T-cell (primary cell): ENCODE measurements at places on chromosomes 3 and 15.

GRCh38 chr3:148873270-148873927 is 8.3 kb downstream of the CPA3 start:
- DNase-seq: no peak

- no peak for DNase-seq
Observed at GRCh38 chr15:89654847-89655805, at the start of gene KIF7. KIF7 (minus strand) TSS chr15:89655467; CDS start chr15:89652930, 2,537 bp downstream.

DNA sequence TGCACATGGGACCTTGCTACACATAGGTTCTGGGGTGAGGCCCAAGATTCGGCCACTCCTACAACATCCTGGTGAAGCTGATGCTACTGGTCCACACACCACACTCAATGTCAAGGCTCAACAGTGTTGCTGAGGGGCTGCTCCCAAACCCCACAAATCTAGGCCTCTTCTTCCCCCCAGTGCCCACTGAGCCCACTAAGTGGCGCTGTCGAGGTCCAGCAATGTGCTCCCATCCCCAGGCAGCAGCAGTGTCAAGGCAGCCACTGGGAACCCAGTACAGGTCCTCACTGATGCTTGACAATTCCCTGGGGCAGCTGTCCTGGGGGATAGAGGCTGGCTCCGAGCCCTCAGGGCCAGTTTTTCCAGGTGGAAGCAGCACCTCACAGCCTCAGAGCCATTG is 21.5 kb downstream of the SCN5A start:
- DNase-seq: no peak

DNA sequence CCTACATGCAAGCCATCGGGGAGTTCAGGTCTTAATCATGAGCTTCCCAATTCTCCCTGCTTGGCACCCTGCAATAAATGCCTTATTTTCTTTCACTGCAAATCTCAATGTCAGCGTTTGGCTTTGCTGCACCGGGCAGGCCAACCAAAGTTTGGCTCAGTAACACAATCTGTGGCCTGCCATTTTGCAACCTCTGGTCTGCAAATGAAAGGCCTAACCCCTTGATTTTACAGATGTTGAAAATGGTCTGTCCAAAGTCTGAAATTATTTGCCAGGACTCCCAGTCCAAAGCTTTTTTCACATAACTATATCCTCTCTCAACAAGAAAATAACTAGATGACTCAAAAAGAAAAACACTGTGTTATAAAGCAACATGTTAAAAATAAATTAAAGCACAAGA is 34.0 kb upstream of the LEKR1 start:
- no peak for DNase-seq

DNA sequence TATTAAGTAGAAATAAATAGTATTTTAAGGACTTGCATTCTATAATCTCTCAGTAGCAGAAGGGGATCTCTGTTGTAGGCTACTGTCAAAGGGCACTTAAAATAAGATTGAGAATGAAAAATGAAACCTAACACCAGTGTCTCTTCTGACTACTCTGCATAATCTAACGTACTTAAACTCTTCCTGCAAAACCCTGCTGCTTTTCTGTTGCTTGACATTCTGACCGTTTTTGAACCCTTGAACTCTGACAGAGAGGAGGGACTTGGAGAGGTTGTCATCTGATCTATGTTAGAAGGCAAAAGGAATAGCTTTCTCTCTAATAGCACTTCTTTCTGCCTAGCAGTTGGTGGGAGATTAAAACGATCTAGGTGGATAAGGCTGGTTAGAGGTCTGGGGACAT is 204.6 kb downstream of the ZIC1 start:
- DNase-seq: no peak

DNA sequence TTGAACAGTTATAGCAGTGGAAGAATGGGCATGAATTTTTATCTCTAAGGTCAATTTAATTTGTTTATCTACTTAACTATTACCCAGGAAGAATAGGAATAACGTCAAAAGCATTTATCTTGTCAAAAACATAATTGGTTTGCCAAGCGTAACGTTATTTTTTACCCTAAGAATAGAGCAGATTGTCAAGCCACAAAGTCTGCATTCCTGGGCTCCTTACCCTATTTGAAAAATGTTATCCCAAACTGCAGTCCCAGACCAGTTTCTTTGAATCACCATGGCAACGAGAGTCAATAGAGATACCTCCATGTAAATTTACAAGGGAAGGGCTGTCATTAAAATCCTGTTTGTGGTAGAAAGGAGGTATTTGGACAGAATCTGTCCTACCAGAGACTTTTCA is 61.1 kb downstream of the CPNE4 start:
- DNase-seq: no peak

GRCh38 chr15:42404461-42405235 is 45.3 kb downstream of the CAPN3 start:
- no peak for DNase-seq

DNA sequence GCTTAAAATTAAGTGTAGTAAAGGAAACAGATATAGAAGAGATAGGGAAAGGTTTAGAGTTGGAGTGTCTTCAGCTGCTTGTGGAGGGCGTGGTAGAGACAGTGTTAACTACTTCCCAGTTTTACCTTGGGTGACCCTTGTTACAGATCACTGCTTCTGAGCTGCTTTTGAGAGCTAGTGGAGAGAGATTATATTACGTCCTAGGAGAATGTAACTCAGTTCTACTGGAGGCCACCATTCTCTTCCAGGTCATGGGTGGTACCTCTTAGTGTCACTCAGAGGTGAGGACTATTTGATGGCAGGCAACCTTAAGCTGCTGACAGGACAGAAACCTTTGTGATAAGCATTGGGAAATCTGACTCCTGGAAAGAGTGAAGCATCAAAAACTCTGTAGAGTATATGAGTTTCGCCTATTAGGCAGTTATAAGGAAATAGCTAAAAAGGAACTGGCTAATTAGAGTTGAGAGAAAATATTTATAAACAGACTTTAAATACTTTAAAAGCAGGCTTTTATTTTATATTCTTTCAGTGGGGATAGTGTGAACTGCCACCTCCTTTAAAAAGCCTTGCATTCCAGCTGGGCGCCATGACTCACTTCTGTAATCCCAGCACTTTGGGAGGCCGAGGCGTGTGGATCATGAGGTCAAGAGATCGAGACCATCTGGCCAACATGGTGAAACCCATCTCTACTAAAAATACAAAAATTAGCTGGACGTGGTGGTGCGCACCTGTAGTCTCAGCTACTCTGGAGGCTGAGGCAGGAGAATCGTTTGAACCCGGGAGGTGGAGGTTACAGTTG is 106.5 kb downstream of the ZNF609 start:
- no peak for DNase-seq

- no peak for DNase-seq
Observed at GRCh38 chr3:107428051-107428858, 51.0 kb downstream of the CCDC54 start.

- no peak for DNase-seq
Observed at GRCh38 chr3:115322901-115323300, 175.8 kb upstream of the ZBTB20 start.

- peak; percentile 74 for DNase-seq
Observed at GRCh38 chr15:41934843-41935242, 37.5 kb downstream of the EHD4 start.

GRCh38 chr3:7692866-7693265 is 808.8 kb upstream of the LMCD1 start:
- DNase-seq: no peak

DNA sequence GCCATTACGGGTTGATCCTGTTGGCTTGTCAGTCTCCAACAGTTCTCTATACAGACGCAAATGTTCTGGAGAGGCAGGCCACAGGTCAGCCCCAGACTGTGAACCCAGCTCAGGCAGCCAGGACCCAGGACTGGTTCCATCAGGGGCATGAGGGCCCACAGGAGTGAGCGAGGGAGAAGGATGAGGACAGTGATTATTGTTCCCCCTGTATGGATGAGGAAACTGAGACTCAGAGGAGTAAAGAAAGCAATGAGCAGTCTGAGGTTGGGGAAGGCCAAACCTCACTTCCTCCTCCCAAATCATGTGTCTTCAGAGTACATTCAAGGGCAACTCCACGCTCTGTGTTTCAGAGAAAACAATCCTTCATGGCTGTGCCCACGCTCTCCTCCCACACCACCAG is 121.9 kb downstream of the RPLP1 start:
- no peak for DNase-seq

GRCh38 chr3:186319945-186320344 is 42.1 kb downstream of the DGKG start:
- no peak for DNase-seq

GRCh38 chr3:13645801-13646637 is 97.1 kb downstream of the FBLN2 start:
- DNase-seq: no peak

GRCh38 chr15:23647421-23648370 is at the start of gene MAGEL2:
MAGEL2 (minus strand) TSS chr15:23647867; CDS start chr15:23647742, 125 bp downstream.
- no peak for DNase-seq

- no peak for DNase-seq
Observed at GRCh38 chr3:172987273-172987672, 153.8 kb downstream of the SPATA16 start.

DNA sequence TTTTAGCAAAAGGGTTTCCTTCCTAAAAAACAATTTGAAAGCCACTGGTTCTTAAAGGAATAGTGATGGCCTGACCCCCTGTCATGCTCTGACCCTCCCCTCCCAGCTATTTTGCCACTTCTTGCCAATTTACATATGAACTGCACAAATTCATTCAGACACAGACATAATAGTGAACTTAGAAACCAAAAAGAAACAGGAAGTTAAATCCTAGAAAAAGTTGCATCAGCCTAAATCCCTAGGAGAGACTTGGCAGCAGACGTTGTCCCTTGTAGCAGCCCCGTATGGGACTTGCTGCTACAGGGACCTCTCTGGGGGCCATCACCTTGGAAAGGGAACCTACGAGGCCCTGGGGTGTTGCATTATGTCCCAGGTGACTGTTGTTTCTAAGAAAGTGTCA is 14.3 kb upstream of the PDE8A start:
- no peak for DNase-seq

DNA sequence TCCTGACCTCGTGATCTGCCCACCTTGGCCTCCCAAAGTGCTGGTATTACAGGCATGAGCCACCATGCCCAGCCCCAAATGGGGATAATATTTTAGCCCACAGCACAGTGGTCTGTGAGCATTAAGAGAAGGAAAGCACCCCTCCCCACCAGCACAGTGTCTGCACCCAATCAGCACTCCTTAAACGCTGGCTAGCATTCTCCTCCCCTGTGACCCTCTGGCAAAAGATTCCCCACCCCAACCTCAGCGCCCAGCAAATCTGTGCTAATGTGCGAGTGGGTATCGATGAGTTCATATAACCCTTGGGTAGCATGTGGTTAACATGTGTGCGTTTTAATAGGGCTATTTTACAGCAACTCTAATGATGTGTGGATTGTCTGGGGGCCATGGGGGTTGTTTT is 18.3 kb upstream of the EPHB3 start:
- no peak for DNase-seq

DNA sequence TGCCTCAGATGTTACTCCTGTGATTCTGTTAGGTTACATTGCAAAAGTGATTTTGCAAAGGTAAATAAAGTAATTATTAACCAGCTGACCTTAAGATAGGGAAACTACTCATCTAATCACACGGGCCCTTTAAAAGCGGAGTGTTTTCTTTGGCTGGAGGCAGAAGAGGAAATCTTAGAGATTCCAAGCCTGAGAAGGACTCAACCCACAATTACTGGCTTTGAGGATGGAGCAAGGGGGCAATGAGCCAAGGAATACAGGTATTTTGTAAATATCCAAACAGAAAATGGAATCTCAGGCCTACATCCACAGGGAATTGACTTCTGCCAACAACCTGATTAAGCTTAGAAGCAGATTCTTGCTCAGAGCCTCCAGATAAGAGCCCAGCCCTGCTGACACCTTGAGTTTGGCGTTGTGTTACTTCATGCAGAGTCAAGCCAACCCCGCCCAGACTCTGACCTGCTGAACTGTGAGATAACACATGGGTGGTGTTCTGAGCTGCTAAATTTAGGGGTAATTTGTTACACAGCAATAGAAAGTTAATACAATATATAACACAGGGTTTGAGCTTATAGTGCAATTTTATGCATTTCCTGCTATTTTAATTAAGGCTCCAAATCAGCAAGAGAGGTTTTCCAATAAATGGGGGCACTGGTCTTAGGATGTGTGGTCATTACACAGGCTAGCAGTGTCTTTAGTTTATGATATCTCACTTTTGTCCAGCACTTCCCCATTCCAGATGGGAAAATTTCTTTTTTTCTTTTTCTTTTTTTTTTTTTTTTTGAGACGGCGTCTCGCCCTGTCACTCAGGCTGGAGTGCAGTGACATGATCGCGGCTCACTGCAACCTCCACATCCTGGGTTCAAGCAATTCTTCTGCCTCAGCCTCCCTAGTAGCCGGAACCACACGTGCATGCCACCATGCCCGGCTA is 19.5 kb downstream of the NFKBIZ start:
- no peak for DNase-seq

DNA sequence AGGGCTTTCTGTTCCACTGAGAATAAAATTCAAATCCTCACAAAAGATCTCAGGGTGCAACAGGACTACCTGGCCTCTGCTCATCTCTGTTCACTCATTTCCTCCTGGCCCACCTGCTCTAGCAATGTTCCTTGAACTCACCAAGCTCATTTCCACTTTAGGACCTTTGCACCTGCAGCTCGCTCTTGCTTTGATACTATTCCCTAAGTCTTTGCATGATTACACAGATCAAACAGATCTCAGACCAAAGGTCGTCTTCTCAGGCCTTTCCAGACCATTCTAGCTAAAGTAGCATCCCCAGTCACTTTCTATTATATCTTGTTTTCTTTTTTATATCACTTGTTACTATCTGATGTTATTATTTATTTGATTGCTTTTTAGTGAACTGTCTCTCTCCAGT is 54.7 kb downstream of the B3GNT5 start:
- DNase-seq: no peak

DNA sequence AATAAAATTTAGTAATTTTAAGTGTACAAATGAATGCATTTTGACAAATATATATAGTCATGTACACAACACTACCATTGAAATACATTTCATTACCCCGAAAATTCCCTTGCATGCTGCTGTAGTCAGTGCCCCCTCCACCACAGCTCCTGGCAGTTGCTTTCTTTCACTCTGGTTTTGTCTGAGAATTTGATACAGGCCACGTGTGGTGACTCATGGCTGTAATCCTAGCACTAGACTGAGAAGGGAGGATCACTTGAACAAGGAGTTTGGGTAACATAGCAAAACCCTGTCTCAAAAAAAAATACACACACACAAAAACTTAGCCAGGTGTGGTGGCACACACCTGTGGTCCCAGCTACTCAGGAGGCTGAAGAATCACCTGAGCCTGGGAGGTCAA is 65.4 kb downstream of the TFRC start:
- DNase-seq: no peak

DNA sequence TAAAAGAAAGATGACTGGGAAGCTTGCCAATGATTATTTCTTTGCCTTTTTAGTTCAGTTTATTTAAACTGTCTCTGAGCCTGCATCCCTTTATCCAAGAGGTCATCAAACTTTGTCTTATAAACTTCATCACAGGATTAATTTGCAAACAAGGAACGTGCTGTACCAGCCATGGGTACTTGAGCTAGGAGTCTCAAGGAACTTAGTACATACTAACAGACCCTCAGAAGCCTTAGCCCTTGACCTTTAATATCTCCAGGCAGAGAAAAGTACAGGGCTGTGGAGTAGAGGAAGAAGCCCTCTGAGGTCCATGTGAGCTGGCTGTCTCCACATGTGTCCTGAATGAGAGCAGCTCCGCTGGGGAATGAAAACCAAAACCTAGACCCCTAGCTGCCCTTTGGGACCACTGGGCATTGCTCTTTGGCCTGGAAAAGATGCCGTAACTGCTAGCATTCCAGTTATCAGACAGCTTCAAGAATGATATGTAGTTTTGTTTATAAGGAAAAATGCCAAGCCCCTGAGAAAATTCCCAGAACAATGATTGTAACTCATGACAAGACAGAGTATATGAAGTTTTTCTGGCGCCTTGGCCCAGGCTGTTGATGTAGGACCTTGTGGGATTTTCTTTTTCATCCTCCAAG is 92.1 kb downstream of the ASB7 start:
- DNase-seq: no peak
